ENCODE measurements at places on chromosomes 7 and 10.

GRCh38 chr7:42233695-42234331 is 3.2 kb downstream of the GLI3 start:
- DNase-seq = no peak

DNA sequence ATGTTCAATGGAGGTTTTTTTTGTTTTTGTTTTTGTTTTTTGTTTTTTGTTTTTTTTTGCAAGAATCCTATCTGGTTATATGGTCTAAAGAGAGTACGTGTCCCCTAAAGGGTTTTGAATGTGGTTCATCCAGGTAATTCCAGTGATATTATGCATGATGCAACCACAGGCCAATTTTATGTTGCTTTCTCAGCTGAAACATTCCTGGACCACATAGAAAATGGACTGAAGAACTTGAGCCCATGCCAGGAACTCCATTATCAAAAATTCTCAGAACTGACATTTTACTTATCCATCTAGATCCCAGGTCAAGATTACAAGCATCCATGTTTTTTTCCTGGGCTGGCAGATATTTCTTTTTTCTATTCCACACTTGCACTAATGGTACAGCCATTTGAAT is 11.5 kb upstream of the MINDY3 start:
- no peak for DNase-seq

DNA sequence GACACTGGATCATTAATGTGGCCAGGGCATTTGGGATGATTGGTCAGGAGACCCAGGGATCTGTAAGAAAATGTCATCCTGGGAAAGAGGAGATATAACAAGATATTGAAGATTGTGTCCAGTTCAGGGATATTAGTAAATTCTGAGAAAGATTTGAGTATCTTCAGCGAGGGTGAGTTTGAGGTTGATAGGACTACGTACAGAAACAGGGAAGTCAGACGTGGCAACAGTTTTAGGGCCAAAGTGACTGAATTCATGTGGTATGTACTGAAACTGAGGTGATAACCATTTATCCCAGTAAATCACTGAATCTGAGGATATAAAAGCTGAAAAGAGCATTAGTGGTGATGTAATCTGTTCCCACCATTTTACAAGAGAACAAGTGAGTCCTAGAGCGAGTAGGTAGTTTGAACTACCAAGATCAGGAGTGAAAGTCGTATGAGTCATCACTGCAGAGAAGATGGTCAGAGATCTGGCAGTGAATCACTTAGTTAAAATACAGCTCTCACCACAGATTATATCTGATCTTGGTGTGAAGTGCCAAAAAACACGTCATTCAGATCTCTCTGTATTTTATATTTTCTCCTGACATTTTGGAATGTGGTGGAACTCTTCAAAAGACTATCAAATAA is 220.5 kb downstream of the CDK14 start:
- DNase-seq = no peak

GRCh38 chr10:121788717-121789116 is 139.1 kb downstream of the ATE1 start:
- no peak for DNase-seq

DNA sequence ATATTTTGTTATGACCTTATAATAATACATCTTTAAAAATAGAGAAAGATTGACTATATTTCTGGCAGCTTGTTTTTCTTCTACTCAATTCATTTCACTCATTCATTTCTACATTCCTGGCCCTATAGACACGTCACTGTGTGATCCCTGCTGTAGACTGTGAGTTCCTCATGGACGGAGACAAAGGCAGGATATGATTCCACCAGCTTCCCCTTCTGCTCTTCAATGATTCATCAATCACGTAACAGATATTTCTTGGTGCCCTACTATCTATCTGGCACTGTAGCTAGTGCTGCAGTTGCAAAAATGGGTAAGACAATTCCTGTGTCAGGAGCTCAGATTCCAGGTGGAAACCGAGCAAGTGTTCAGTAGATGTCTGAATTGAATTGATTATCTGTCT is 415.0 kb downstream of the SFMBT2 start:
- DNase-seq = no peak

DNA sequence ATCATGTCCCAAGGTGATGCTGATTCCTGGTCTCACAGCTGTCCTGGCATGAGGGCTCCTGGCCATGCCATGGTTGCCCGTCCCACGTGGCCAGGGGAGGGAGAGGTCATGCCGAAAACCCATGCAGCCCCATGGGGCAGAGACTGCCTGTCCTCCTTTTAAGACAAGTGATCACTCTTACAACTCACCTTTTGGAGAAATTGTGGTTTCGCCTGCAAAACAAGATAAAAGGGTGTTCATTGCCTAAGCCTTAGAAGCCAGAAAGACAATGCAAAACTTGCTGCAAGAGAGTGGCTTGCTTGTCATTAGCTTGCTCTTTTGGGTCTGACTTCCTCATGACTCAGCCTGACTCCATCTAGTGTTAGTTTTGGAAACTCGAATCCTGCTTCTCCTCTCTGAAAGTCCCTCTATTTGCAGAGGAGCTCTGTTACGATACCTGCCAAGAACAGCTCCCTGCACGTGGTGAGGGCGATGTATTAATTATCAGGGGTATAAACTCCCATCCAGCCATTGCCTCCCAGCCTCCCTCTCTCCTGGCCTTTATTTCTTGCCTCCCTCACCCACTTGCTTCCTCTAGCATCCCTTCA is 26.7 kb downstream of the TMEM273 start:
- no peak for DNase-seq

- DNase-seq = no peak
Measured at GRCh38 chr10:30915146-30915545, 116.5 kb downstream of the ZNF438 start.

GRCh38 chr10:56782503-56782902 is 421.4 kb upstream of the ZWINT start:
- DNase-seq = no peak

GRCh38 chr10:42998481-42999384 is 78.1 kb upstream of the RET start:
- DNase-seq = no peak

- DNase-seq = no peak
Measured at GRCh38 chr10:87841186-87841585, 22.1 kb downstream of the KLLN start.
